Hematopoietic multipotent progenitor cell treated with erythropoietin and hydrocortisone succinate and interleukin-3 and kit ligand, for 17 days (in vitro differentiated cells): ENCODE measurements at places on chromosomes 12 and 14.

- no peak for DNase-seq
Measured at GRCh38 chr14:39232554-39233415, 930 bp upstream of the MIA2 start.

GRCh38 chr12:93115198-93115601, 186.1 kb upstream of the EEA1 start:
- peak; percentile 49 for DNase-seq

DNA sequence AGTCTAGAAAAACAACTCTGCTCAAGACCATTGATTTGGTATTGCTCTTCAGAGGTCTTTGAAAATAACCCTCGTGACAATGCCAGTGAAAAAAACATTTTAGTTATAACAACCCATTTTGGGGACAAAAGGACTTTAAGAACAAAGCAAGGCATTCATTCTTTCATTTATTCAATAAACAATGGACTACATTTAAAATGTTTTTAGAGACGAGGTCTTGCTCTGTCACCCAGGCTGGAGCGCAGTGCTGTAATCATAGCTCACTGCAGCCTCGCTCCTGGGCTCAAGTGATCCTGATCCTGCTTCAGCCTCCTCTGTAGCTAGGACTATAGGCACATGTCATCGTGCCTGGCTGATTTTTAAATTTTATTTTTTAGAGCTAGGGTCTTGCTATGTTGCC, 7.7 kb upstream of the KICS2 start:
- no peak for DNase-seq

DNA sequence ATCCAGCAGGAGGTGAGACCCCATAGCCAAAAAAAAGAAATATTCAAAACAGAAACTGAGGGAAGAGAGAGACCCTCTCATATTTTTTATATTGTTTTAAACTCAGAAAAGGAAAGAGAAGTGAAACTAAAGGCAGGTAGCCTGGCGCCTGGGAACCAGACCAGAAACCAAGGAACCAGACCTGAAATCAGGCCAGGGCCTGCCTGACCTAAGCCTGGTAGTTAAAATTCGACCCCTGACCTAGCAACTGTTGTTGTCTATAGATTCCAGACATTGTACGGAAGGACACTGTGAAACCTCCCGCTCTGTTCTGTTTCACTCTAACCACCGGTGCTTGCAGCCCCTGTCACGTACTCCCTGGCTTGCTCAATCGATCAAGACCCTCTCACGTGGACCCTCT, 38.5 kb upstream of the CD163 start:
- DNase-seq, result no peak

DNA sequence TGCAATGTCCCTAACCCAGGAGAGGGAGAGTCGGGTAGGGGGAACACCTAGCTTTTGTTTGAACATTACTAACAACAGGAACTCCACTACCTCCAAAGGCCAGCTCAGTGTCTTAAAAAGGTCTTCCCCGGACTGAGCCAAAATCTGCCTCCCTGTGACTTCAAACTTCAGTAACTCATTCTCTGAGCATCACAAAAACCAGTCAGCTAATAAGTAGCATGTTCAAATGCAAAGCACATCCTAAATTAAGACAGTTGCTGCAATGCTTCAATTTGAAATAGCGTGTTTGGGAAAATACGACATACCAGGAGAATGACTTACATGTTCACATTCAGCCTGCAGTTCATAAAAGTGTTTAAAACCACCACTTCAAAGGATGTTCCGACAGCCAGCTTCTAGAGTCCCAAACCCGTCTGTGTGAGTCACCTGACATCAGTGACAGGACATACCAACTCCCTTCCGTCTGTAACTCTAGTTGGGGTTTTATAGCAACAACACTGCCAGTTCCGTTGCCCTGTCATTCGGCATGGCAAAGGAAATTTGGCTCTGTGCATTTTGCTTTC, 13.0 kb downstream of the ZFP36L1 start:
- DNase-seq, result no peak

DNA sequence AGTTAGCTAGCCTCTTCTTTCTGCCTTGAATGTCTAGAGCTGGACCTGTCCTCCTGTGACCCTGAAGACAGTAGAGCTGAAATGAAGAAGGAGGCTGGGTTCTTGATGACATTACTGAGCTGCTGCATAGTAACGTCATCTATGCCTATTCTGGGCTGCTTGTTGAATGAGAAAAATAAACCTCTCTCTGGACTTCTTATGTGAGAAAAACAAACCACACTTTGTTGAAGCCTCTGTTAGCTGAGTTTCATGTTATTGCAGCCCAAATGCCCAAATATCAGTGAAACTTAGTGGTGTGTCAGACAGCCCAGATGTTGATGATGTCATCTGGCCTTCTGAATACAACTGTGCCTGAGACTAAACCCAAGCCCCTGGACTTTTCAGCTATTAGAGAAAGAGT, 67.0 kb upstream of the MAX start:
- no peak for DNase-seq

DNA sequence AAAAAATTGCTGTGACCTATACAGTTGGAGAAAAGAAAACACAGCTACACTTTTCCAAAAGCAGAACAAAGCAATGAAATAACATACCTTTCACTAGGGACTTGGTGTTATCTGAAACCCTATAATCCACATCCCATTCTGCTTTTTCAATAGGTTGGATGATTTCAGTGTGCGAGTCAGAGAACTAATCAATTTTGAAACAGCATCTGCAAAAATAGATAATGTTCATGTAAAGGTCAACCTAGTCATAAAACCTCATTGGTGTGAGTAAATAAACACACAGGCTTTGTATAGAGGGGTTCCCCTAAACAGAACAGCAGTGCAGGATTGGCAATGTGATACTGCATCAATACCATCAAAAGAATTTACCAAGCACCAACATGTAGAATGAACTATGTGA, 173.0 kb upstream of the G2E3 start:
- DNase-seq, result no peak

- DNase-seq, result peak; percentile 69
Measured at GRCh38 chr14:22386924-22387775, 201.9 kb downstream of the DAD1 start.

DNA sequence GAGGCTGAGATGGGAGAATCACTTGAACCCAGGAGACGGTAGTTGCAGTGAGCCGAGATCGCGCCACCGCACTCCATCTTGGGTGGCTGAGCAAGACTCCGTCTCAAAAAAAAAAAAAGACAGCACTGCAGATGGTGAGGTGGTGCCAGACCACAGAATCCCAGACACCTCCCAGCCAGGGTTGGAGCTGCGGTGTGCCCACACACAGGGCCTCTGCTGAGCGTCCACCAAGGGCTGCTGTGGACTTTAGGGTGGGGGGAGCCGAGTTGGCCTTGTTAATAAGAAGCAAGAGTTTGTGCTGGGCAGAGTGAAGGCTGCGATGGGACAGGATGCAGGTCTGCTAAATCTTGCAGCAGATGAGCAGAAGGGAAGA, 14.2 kb downstream of the KMT5A start:
- DNase-seq, result no peak

- DNase-seq, result no peak
Measured at GRCh38 chr14:96889091-96889490, 91.9 kb downstream of the VRK1 start.

- DNase-seq, result no peak
Measured at GRCh38 chr12:125492354-125493270, 427.4 kb downstream of the AACS start.

- no peak for DNase-seq
Measured at GRCh38 chr12:46717868-46718267, 107.9 kb downstream of the SLC38A4 start.
